Activated T-helper 9 cell treated with anti-CD3 and anti-CD28 coated beads, Interleukin-2, amount 50 U/mL, for 16 hours (primary cell): ENCODE measurements at places on chromosomes 2 and 18.

DNA sequence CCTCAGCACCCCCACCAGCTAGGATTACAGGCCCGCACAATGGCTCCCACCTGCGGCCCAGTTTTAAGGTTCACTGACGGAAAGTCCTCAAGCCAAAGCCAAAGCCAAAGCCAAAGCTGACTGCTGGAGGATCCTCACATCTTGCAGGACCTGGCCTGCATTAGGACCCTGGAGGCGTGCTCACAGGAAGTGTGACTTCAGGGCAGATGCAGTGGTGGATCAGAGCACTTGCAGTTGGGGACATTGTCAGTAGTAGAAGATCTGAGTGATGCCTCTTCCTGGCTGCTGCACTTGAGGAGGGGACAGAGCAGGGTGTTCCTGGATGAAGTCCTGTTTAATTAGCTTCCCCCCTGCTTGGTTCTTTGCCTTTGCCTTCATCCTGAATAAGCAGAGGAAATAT, 69.0 kb upstream of the ALPP start:
- DNase-seq: no peak

DNA sequence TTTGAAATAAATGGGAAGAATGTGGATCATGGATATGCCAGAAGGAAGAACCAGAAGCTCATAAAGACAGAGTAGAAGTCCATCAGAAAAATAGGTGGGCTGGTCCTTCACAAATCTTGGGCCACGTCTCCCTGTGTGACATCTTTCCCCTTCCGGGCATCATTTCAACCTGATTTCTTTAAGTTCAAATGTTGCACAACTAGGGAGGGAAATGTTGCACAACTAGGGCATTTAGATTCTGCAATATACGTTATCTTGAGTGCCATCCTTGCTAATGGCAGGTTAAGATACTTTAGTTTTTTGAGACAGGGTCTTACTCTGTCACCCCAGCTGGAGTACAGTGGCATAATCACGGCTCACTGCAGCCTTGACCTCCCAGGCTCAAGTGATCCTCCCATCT, 129.6 kb downstream of the CERS6 start:
- DNase-seq: no peak

GRCh38 chr2:96945014-96945413, 41.4 kb downstream of the FAM178B start:
- no peak for DNase-seq

DNA sequence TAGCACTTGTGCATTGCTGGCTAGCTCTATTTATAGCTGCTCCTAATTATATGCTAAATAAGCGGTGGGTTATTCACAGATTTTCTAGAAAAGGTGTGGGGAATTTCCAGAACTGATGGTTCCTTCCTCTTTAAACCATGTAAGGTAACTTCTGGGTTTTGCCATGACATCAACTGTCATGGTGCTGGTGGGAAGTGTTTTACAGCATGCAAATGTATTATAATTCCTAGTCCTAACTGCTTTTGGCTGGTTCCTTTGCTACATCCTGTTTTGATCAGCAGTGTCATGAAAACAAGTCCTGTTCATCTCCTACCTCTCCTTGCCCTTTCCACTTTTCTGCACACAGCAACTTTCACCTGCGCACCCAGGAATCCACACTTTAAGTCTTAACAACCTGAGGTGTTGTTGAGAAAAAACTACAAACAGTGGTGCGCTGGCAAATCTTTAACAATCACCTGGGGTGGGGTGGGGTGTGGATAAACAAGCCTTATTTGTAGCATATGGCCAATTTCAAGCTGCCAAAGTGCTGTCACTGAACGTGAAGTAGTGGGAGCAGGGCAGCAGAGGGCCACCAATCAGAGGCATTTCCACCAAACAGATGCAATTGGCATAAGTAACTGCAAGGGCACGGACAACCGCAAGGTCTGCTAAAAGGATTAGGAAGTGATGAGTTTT, 33.4 kb upstream of the SKOR2 start:
- DNase-seq: no peak

GRCh38 chr18:8288472-8289195, 320.6 kb upstream of the RAB12 start:
- DNase-seq: no peak
